ENCODE measurements at places on chromosomes 13 and 19.

- DNase-seq, result no peak
Observed at GRCh38 chr13:21330126-21330861, 128.8 kb downstream of the ZDHHC20 start.

- DNase-seq, result peak; percentile 95
Observed at GRCh38 chr19:45641274-45642105, 2.3 kb upstream of the EML2 start.

GRCh38 chr19:16349551-16350152, 25.0 kb downstream of the KLF2 start:
- DNase-seq, result no peak

DNA sequence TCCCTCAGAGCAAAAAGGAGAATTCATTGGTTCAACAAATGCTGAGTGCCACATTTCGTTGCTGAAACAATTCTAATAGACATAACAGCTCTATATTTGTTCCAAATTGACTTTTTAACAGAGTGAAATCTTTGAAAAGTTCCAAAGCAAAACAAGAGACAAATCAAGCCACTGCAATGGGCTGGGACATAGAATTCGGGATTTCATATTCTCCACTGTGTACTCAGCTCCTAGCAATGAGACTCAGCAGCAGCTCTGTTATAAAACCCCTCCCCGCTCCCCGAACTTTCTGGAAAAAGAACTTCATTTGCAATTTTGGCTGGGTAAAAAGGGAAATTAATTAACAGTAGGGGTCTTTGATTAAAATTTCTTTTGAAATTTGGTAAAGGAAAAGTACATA, 11.3 kb downstream of the RFX2 start:
- no peak for DNase-seq

GRCh38 chr13:43251961-43252360, 228.6 kb downstream of the DNAJC15 start:
- no peak for DNase-seq

GRCh38 chr19:38377052-38377451, 2.7 kb downstream of the PSMD8 start:
- DNase-seq, result no peak

- no peak for DNase-seq
Observed at GRCh38 chr13:102935896-102936321, 90.1 kb downstream of the ERCC5 start.

DNA sequence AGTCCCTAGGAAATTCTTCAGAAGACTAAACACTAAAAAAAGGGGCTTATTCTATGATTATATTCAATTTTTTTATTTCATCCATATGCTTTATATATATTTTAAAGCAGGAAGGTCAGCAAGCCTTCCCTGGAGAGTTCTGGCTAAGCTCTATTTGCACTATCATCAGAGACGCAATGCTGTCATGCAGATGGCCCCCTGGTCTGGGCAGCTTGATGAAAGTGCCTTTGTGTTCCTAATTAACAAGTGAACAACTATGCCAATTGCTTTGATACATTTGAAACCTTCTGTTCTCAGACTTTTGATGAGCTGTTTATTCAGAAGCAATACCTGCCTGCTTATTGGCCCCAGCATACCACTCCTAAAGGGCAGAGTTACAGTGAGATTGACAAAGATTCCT, 1344.6 kb downstream of the OLFM4 start:
- no peak for DNase-seq

DNA sequence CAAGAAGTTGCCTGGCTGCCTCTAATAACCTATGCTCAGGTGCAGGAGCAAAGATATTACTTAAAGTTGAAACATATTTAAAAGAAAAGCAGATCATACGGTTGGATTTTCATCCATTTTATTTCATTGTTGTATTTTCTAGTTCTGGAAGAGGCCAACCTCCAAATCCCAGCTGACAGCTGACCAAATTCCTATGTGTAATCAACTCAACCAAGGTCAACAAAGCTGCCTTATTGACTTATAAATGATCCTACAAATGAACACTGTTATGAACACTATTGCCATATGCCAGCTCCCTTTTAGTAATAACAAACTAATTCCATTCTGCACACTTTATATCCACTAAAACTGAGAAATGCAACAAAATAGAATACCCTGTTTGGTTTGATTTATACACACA, 1537.4 kb downstream of the SLITRK1 start:
- DNase-seq, result no peak

- DNase-seq, result no peak
Observed at GRCh38 chr19:52639996-52640395, 1.8 kb upstream of the ZNF83 start.

DNA sequence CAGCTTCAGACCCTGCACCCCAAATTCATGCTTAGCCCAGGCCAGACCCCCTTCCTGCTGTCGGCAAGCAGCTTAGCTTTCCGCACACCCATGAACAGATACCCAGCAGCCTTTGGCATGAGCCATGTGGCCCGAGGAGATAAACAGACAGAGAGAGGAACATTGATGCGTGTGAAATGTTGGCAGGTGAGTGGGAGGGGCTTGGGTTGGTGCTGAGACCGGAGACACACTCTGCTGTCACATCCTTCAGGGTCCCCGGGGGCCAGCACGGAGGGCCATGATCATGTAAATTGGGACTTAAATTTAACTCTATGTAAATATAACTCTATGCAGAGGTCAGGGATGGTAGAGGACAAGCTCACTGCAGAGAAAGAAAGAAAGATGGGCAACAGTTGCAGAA, 1.5 kb downstream of the CD22 start:
- DNase-seq, result no peak

DNA sequence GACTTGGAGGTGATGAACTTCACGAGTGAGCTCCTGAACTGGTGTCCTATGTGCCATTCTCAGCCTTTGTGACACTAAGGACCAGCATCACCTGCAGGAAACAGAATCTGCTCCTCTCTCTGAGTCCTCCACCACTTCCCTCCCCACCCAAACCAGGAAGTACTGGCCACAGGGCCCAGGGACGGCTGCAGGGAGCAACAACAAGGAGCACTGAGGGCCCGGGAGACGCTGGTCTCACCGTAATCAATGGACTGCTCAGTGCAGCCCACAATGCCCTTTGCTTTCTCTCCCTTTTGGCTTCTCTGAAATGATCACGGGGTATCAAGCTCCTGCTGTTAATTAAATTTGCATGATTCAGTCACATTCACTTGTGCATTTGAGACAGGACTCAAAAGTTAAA, 18.6 kb downstream of the PEPD start:
- DNase-seq, result no peak

DNA sequence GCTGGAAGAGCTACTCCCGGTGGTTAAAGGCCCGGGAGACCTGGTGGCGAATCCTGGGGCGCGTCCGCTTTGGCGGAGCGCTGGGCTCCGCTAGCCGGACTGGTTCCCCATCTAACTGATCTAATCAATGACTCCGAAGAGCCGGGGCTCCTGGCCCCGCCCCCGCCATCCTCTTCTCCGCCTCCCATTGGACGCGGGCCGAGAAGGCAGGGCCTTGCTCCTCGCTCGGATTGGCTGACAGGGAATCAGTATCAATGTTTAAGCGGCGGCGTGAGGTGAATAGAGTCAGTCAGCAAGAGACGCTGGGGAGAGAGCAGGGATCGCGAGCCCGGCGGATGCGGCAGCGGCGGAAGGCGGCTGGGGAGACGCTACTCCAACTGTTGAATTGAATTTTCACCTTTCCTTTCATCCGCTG, 1.7 kb upstream of the PCDH17 start:
- peak; percentile 83 for DNase-seq

DNA sequence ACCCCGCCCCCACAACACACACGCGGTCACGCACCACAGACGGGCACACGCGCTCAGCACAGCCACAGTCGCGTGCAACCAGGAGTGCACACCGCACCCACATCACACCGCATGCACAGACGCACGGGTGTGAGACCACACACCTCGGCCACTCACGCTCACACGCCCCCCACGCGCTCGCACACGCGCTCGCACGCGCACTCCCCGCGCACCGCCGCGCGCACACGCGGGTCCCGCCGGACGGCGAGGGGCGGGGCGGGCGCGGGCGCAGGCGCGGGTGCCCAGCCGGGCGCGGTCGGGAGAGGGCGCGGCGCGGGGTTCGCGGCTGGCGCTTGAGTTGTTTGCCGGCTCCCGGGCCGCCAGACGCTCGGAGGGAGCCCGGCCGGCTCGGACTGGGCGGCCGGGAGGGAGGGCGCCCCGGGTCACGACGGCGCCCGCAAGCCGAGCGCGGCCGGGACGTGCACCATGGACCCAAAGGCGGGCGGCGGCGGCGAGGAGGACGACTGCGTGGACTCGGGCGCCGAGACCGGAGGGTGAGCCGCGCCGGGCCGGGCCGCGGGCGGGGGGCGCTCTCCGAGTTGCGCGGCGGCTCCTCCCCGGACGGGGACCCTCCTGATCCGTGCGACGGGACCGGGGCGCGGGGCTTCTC, at the start of gene FAM124A:
Gene FAM124A, plus strand, starts transcription at position 362 of the 649 bp plus-strand sequence. Its CDS starts 104 bp downstream, at position 466.
- DNase-seq, result no peak

GRCh38 chr19:48102870-48103751, 7.5 kb downstream of the PLA2G4C start:
- DNase-seq, result peak; percentile 53

GRCh38 chr13:36920616-36921185, 663 bp upstream of the SMAD9 start:
- DNase-seq, result no peak

GRCh38 chr13:101773062-101773461, 320.6 kb downstream of the ITGBL1 start:
- DNase-seq, result no peak

- DNase-seq, result no peak
Observed at GRCh38 chr19:1304197-1304924, 18.7 kb downstream of the EFNA2 start.

DNA sequence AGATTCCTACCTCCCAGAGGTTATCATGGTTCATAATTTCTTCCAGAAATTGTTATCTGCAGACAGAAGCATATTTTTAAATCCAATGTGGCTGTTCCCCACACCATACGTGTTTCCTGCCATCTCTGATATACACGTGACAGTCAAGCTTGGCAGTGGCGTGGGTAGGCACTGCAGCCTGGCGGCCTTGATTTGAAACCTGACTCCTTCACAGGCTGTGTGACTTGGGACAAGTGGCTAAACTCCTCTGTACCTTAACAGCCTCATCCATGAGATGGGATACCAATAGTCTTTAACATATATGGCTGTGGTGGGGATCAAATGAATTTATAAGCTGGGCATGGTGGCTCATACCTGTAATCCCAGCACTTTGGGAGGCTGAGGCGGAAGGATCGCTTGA, 33.2 kb downstream of the DPF1 start:
- no peak for DNase-seq

- DNase-seq, result no peak
Observed at GRCh38 chr13:109131698-109132257, 502.4 kb downstream of the MYO16 start.

- DNase-seq, result no peak
Observed at GRCh38 chr13:45137526-45137925, 17.2 kb downstream of the GTF2F2 start.

DNA sequence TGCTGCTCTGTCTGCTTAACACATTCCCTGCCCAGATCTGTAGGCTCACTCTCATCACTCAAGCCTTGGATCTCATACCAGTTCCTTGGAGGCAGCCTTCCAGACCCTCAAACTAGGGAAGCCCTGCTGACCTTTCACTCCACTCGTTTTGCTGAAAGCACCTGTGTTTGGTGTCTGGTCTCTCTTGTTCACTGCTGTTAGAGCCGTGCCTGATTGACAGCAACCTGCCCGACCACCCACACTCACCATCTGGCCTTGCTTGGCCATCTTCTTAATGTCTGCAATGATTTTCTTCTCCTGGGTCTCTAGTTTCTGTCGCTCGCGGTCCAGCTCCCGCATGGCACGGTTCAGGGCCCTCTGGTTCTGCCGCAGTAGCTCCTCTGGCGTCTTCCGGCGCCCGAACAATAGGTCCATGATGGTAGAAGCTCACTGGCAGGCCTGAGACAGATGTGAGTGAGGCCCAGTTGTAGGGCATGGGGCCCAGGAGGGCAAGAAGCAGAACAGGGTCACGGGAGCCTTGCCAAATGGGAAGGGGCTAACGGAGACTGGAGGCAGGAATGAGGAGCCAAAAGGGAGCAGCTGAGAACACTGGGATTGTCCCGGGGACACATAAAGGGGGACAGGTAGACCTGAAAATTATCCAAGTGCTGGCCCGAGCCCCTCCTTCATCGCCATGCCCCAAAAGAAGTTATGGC, 959 bp downstream of the CHMP2A start:
- no peak for DNase-seq

DNA sequence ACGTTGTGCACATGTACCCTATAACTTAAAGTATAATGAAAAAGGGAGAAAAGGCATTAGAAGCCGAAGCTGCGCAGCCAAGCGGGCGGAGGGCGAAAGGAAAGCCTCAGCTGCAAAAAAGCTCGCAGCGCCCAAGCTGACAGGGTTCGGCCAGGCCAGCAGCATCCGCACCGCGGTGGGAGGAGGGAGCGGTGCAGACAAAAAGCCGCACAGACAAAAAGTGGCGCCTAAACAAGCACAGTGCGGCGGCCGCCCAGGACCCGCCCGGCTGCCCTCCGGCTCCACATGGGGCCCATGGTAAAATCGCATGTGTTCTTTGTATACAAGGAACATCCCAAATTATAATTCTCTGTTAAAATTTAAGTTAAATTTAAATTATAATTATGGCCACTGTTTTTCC, 42.4 kb downstream of the PSG3 start:
- DNase-seq, result no peak

DNA sequence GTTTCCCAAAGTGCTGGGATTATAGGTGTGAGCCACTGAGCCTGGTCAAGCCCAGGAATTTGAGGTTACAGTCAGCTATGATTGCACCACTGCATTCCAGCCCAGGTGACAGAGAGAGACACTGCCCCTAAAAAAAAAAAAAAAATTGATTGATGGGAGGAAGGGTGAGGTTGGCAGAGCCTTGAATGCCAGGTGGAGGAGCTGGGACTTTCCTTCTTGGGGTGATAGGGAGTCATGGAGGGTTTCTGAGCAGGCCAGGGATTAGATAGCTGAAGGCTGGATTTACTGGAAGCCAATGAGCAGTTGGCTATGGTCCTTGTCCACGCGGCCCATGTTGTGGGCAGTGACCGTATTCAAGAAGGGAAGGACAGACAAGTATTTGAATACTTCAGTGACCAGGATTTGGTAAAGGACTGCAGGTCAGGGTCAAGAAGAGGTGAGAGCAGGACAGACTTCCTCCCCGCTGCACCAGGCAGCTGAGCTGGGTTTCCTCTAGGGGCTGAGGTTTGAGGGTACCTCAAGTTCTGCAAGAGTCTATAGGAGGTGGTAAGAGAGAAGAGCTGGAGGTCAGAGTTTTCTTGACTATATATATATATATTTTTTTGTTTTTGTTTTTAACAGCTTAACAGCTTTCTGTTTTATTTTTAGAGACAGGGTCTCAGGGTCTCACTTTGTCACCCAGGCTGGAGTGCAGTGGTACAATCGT, 6.9 kb upstream of the ICAM4 start:
- no peak for DNase-seq

DNA sequence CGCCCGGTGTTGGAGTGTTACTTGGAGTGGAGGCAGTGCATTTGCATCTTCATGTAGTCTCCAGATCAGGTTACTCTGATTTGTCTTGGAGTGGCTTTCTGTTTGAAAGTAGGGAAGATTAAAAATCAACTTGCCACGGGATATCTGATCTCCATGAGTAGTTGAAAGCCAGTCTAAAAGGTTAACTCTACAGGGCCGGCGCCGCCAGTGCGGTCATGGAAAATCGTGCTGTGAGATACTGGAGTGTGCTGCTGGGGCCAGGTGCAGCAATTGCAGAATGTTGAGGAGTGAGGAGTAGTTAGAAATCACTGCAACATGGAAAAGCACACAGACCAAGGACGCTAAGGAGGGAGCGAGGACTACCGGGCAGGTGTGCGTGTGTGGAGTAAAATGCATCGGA, 175.0 kb downstream of the STK24 start:
- DNase-seq, result no peak

- no peak for DNase-seq
Observed at GRCh38 chr19:50242581-50242980, 39.2 kb downstream of the MYH14 start.
